ENCODE measurements at places on chromosomes 3 and 15.
A peak's percentile ranks its signal among the peaks of the same experiment; 100 is the strongest.

DNA sequence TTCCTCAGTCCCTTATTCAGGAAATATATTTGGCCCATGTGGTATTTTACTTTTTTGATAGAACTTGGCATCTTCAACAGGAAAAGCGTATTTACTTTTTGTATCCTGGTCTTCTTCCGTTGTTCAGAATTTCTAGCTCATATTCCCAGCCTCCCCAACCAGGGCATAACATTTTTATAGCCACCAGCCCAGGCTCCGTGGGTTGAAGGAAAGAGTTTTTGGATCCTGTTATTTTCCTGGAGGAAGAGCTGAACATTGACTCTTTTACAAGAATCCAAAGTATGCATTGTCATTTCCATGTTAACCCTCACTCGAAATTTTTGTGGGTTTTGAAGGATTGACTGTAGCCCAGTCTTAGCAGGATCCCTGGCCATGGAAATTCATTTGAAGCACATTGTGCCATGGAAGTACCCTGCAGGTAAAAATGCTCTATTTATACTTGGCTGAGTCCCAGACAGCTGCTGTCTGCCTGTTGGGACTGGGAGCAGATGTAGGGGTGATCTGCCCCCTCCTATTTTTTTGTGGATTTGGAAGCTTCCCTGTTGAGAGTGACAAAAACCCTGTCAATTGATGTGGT is 98.8 kb downstream of the AKAP13 start:
- DNase-seq = peak; percentile 67

DNA sequence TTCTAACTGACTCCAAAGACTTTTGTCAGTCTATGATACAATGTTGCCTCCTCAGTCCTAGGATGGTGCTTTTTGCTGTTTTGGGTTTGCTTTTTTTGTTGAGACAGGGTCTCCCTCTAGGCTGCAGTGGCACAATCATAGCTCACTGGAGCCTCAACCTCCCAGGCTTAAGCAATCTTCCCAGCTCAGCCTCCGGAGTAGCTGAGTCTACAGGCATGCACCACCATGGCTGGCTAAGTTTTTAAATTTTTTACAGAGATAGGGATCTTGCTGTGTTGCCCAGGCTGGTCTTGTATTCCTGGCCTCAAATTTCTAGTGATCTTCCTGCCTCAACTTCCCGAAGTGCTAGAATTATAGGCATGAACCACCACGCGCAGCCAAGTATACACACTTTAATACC is 22.5 kb downstream of the RUBCN start:
- DNase-seq = no peak

DNA sequence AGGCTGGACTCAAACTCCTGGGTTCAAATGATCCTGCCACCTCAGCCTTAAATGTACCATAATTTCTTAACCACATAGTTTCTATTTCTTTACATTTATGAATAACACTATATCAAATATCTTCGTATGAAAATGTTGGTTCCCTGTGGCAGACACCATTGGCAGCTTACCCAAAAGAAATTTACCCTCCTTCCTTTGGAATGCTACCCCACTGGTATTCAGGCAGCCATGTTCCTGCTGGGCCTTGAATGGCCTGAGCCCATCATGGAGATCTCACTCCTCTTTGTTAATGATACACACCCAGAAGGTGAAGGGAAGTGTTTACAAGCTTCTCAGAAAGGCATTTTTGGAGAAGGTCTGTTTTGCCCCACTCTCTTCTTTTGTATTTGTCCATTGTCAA is 94.3 kb upstream of the RNF7 start:
- DNase-seq = no peak

DNA sequence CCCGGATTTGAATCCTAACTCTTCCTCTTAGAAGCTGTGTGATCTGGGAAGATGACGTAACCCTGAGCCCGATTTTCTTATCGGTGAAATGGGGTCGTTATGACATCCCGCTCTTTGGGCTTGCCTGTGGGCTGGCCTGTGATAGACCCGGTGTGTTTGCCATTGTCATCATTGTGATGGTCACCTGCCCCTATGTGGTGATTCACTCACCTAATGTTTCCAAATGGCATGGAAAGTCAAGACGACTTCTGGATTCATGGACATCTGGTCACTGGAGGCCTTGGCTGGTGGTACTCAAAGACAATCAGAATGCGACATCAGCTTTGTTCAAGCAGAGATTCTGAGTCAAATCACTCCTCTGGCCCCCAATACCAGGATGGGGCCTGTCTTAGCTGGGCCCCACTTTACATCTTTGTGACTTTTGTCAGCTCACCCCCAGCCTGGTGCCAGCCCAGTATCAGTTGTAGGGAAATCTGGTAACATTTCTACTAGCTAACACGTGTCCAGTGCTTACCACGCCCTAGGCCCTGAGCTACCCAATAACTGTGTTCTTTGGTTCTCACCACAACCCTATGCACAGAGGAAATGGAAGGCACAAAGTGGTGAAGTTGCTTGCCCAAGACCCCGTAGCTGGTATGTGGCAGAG is 2.8 kb downstream of the TMEM43 start:
- no peak for DNase-seq

DNA sequence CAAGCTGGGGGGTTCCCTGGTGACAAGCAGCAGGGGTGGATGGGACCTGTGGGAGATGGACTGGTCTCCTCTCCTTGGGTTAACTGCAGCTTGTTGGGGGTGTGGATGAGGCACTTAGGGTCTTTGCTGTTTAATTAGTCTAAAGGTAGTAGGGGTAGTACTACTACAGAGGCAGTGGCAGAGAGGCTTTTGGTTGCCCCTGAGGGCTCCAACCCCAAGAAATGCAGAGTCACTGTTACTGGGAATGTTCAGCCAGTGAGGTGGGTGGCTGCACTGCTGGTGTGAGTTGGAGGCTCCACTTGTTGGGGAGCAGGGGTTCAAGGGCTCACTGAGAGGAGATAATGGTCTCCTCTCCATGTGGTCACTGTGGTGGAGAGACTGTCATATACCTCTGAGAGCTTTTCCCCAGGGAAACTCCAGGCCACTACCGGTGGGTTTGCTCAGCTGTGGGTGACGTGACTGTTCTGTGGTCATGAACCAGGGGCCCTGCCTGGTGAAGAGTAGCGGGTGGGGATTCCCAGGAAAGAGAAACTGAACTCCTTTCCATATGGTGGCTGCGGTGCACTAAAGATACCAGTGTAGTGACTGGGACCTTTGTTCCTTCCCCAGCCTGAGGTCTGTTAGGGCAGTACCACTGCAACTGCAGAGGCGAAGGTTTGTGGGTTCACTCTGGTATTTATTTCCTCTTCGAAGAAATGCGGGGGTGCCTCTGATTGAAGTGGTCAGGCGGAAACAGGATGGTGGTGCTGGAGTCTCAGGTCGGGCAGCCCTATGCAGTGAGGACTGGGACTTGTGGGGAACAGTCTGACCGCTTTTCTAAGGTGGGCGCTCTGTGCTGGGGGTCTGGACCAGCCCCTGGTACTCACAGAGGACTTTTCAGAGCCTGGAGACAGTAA is 68.9 kb upstream of the TNFSF10 start:
- DNase-seq = no peak

DNA sequence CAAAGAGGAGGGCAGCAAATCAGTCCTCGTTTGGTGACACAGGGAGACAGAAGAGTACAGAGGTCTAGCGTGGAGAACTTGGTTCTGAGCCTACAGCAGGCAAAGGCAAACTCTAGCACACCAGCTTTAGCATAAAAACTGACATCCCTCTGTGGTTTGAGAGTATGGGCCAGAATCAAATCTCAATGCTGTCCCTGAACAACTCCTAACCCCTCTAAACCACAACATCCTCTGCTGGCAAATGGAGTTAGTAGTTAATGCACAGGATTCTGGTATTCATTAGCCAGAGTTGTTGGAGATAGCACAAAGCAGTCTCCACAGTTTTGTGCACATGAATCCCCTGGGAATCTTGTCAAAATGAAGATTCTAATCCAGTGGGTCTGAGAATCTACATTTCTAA is 315.8 kb downstream of the NTRK3 start:
- no peak for DNase-seq

DNA sequence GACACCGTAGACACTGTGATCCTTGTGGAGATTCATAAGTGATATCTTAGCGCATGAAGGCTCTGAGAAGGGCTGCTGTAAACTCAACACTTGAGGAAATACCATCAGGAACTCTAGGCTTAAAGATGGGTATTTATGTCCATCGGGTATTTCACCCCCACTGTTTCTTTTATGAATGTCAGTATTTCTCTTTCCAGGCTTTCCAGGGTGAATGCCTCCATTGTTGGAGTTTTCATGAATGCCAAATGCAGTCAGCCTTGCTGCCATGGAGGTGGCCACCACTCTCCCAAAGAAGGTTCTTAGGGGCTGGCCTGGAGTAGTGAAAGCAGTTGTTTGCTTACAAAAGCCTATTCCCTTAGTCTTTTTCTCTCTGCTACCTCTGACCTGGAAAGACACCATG is 259.2 kb downstream of the SLCO3A1 start:
- no peak for DNase-seq

- no peak for DNase-seq
Observed at GRCh38 chr3:46540550-46540949, 25.6 kb downstream of the LRRC2 start.

GRCh38 chr3:141960731-141961130 is 84.3 kb downstream of the ATP1B3 start:
- DNase-seq = peak; percentile 14

GRCh38 chr3:159536876-159537275 is 451.8 kb upstream of the IL12A start:
- no peak for DNase-seq

GRCh38 chr15:45703670-45704328 is 69.0 kb downstream of the SQOR start:
- DNase-seq = no peak

DNA sequence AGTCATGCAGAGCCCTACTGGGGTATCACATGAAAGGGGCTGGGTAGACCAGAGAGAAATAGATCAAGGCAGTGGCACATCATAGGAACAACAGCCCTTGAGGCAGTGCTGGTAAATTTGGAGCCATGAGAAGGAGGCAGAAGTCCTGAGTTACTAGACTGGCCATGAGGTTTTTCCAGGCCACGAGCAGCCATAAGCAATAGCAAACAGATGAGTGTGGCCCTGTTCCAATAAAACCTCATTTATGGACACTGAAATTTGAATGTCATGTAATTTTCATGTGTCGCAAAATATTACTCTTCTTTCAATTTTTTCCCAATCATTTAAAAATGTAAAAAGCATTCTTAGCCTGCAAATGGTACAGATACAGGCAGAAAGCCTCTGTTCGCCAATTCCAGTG is 28.1 kb upstream of the LRRN1 start:
- no peak for DNase-seq

DNA sequence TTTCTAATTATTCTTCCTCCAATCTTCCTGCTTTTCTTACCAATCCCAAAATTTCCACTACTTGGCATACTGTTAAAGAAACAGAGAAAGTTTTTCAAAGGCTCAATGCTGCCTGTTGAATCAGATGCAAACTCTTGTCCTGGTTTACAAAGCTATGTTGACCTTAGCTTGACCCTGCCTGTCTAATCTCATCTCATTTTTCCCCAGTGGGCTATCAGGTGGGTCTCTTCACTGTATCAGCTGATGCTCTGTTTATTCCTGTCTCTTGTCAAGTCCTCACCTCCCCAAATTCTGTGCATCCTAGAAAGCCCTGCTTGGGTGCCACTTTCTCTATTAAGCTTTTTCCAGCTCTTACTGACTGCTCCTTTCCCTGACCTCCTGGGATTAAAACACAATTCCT is 18.2 kb downstream of the NFKBIZ start:
- no peak for DNase-seq

DNA sequence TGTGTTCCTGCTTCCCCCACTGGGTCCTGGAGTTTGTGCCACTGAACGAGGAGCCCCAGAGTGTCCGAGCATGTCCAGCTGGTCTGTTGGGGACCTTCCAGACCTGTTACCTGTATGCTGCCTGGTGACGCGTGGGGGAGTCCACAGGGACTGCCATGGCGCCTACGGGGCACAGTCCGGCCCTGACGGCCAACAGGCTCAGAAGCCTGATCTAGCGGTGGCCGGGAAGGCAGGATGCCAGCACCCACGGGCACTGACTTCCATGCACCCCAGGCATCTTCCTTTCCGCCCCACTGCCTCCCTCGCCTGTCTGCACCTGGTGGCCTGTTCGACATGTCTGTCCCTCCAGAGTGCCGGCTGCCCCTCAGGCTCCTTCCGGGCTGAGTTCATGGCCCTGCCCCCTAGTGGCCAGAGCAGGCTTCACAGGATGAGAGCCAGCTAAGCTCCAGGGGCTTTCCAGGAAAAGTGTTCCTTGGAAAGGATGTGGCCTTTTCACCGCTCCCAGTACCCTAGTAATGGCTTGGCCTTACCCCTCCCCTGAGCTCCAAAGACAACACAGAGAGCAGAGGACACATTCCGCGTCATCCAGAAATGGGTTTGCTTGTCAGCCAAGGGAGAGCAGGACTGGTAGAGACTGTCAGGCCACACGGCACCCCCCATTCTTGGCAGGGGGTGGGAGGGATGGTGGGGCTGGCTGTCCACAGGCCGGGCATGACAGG is 35.7 kb downstream of the NGRN start:
- peak; percentile 10 for DNase-seq

DNA sequence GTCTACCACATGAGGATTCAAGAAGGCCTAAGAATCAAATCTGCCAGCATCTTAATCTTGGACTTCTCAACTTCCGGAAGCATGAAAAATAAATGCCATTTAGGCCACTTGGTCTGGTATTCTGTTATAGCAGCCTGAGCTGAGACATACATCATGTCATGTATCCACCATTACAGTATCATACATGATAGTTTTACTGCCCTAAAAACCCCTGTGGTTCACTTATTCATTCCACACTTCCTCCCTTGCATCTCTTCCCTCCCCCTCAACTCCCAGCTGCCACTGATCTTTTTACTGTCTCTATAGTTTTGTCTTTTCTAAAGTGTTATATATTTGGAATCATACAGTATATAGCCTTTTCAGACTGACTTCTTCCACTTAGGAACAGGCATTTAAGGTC is 161.8 kb downstream of the SNRK start:
- DNase-seq = no peak

DNA sequence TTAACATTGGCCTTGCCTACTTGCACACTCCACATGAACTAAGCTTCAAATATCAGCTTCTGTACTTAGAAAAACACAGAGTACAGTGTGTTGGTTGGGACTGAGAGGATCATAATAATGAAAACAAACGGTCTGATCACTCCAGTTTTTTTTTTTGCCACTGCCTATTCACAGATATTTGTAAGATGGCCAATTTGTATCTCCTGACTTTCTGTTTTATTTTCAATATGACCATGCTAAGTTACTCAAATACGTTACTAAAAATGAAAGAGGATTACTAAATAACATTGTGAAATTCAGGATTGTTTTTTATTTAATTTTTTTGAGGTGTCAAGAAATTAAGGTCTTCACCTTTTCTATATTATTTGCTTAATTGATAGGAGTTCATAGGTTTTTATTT is 595.1 kb downstream of the TUSC7 start:
- no peak for DNase-seq

- no peak for DNase-seq
Observed at GRCh38 chr3:185365291-185366073, 2.5 kb downstream of the MAP3K13 start.

Measured in HFFc6 (cell line).